ENCODE measurements at places on chromosomes 2 and 18.
A peak's percentile ranks its signal among the peaks of the same experiment; 100 is the strongest.

- H3K4me1 ChIP-seq, result no peaks in the 10 kb centered on the region
- H3K4me3 ChIP-seq, result no peak overlapping the region
- DNase-seq, result no peak
- H3K27ac ChIP-seq, result no peak overlapping the region
- peaks cover 1% of the 10 kb centered on the region for H3K36me3 ChIP-seq
Measured at GRCh38 chr2:224121406-224122067, 82.5 kb upstream of the SERPINE2 start.

DNA sequence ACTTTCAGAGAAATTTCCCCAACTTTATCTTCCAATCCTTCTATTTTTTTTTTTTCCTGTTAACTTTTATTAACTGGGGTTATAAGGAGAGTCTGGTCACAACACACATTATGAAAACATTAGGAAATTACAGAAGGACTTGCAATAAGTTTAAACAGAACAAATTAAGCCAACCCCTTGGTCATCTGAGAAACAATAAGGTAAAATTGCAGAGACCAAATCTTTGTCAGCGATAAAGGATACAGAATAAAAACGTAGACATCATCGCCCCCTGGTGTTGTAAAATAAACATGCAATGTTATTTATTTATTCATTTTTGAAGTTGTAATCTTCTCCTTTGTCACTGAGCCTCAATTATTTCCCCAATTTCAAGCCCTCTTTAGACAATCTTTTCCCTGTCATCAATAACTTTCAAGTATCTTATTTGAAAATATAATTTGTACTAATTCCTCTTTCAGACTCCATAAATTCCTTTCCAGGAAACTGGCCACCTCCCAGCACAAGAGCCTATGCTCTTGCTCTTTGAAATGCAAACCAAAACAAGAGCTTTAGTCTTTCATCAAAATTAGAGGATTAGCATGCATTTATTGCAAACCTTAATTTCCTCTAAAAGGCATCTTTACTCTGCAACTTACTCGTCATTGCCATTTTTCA lies 19.5 kb downstream of the G6PC2 start:
- no peak overlapping the region for H3K4me3 ChIP-seq
- no peak overlapping the region for H3K27ac ChIP-seq
- H3K4me1 ChIP-seq, result no peaks in the 10 kb centered on the region
- DNase-seq, result peak; percentile 1

GRCh38 chr2:104408266-104408665 lies 445.6 kb upstream of the POU3F3 start:
- no peaks in the 10 kb centered on the region for H3K27me3 ChIP-seq
- H3K36me3 ChIP-seq, result no peaks in the 10 kb centered on the region
- no peak overlapping the region for H3K4me3 ChIP-seq
- DNase-seq, result no peak

DNA sequence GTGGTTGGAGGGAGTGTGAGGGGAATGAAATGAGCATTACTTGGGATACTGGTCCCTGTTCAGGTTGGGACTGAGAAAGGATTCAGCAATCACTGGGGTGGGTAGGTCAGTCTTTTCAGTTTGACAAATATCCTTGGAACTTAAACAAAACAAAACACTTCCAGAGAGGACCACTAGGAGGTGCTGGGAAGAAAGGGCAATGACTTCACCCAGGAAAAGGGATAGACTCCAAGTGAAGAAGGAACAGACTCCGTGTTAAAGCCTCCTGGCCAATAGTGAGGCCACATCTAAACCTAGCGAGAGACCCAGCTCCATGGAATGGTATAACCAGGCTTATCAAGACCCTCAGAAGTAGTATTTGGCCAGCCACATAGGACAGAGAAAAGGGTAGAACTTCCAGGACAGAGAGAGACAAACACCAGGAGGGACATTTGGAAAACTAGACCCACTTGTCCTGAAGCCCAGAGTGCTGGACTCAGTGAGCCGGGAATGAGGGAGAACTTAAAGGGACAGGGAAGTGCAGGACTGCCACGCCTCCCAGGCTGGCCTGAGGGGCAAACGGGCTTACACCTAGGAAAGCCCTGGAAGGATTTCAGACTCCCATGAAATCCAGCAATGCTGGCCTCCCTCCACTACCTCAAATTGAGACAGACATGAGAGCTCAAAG lies 19.6 kb upstream of the KCNG3 start:
- no peak for DNase-seq
- H3K27ac ChIP-seq, result no peak overlapping the region
- H3K36me3 ChIP-seq, result no peaks in the 10 kb centered on the region
- H3K4me1 ChIP-seq, result peaks cover 7% of the 10 kb centered on the region
- no peak overlapping the region for H3K4me3 ChIP-seq

GRCh38 chr2:147355706-147356105 lies 489.1 kb upstream of the ACVR2A start:
- no peaks in the 10 kb centered on the region for H3K36me3 ChIP-seq
- no peak overlapping the region for H3K4me3 ChIP-seq
- no peak overlapping the region for H3K27ac ChIP-seq

Measured in memory B cell (primary cell).